NCI-H1105 (cell line): ENCODE measurements at places on chromosomes 13 and 19.

DNA sequence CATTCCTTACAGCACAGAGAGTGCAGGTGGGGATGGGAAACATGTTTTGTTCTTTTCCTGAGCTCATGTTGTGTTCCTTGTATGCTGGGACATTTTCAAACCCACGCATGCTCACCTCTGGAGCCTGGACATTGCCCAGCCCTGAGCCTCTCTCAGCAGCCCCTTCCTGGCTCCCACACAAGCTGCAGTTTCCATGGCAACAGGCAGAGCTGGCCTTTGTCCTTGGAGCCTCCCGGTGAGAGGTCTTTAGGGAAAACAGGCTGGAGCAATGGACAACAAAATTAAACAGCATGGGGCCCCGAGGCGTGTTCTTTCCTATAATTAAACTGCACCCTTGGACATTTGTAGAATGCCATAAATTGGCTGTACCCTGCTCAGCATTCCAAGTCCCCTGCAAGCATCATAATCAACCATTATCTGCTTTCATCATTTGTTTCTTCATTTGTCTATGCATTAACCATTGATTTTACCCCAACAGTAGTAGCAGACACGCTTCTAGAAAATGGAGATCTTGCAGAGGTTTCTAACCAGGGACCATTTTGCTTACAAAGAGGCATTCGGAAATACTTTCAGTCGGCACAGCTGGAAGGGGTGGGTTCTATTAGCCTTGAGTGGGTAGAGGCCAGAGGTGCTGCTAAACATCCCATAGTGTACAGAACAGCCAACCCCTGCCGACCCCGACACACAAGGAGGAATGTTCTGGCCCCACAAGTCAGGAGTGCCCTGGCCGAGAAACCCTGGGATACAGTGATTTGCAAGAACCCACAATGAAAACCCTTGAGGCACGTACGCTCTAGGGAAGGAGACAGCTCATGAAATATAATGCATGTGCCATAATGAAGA lies 133.4 kb upstream of the PEG3 start:
- DNase-seq, result no peak

GRCh38 chr19:48608798-48609263 lies 2.3 kb downstream of the SPACA4 start:
- DNase-seq, result no peak

DNA sequence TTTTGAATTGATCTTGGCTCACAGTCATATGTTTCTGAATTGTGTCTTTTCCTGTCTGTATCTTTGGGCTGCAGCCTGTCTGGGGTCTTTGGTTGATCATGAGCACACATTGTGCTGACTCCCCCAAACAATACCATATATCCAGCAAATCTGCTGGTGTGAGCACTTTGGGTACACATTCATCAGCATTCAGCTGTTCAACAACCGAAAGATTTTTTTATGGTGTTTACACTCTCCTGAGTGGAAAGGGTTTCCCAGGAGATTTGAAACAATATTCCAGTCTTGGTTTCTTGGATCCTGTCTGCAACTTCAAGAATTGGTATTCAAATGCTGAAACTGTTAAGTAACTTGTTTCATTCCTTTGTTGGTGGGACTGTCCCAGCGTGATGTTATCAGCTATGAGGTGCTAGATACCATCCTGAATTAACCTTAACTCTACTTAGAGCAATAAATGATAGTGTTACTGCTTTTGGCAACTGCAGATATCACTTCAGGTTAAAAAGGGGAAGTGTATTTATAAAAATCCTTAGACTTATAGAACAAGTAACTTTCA lies 78.4 kb upstream of the DIAPH3 start:
- DNase-seq, result no peak

DNA sequence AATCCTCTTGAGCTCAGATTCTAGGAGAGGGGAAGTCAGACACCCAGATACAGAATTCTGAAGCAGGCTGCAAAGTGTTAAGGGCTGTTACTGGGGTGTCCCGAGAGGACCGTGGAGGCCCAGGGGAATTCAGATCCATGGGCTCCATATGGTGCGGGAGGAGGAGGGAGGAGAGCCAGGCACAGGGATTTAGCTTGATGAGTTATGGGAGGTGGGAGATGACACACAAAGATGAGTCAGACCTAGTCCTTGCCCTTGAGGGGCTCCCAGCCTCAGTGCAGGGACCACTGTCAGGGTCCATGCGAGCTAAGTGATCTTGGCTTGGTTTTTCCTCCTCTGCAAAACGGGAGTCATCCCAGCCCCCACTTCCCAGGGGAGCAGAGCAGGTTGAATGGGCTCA lies 14.4 kb upstream of the GIPR start:
- no peak for DNase-seq

DNA sequence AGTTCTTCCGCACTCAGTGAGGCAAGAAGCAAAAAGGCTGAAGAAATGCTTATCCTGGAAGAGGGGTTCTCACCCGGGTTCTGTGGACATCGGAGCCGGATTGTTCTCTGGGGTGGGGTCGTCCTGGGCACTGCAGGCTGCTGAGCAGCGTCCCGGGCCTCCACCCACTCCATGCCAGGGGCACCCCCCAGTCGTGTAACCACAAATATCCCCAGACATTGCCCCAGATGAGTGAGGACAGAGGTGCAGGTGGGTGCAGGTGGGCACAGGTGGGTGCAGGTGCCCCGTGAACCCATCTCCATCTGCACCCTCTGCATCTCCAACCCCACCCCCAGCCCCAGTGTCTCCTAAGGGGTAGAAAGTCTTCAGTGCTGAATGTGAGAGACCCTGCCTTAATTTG lies 67.5 kb downstream of the GNG7 start:
- no peak for DNase-seq

- DNase-seq, result no peak
Measured at GRCh38 chr13:59424661-59425060, 739.1 kb downstream of the DIAPH3 start.
